ENCODE measurements at places on chromosomes 5 and 9.

DNA sequence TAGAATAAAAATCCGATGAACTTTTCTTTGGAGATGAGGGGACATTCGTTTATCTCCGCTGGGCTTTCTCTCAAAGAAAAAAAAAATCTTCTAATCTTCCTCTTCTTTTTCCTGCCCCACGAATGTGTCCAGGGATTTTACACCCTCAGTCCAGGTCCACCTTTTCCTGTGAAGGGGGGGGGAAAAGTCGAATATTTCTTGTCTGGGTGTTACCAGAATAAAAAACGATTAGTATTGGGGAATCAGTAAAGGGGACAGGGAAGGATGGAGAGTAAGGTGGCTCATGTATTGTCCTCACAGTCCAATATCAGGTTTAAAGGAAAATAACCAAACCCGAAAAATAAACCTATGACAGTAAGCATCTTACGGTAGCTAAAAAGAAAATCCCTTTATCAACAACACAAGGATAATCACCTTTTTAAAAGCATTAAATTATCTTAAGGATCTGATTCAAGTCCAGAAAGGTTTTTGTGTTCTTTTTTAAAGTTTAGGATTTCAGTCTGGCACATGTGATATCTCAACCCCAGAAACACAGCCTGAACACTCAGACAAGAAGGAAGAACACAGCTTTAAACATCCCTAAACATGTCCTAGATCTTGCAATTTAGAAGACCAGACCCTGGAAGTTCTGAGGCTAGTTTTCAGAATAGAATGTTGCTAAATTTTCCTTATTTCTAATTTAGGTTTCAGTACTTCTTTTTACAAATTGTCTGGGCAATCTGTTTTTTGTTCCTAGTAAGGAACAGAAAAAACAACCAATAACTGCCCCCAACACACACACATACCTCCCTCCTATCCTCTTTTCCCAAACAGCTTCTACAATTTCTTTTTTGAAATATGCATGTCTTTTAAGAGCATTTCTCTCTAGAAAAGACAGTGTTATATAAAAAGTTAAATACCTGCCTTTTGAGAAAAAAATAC, 1.2 kb downstream of the ZNF608 start:
- no peak for DNase-seq

DNA sequence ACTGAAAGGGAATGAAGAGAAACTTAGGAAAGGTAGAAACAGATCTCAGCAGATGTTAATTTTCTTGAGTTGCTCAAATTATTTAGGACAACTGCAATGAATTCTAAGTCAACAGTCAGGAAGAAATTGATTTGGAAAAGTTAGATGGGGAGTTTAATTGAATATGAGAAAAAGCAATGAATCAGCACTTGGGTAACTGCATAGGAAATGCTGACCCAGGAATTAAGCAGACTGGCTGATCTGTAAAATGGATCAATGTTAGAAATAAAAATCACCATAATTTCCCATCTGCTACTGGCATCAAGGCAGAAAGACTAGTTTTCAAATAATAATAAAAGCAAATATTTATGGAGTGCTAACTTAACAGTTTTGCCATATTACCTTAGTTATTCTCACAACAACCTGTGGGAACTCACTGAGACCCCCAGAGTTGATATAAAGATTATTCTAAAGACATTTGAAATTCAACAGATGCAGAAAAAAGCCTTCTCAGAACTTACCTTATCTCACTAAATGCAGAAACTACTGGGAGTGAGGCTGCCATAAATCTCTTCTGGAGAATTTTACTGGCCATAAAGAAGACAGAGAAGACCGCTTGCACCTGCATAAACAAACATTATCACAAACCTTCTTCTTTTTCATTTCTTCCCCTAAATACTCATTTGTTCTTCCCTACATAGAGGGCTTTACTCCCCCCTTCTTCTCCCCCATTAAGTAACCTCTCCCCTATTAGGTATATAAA, 22.8 kb upstream of the SLC12A2 start:
- no peak for DNase-seq

DNA sequence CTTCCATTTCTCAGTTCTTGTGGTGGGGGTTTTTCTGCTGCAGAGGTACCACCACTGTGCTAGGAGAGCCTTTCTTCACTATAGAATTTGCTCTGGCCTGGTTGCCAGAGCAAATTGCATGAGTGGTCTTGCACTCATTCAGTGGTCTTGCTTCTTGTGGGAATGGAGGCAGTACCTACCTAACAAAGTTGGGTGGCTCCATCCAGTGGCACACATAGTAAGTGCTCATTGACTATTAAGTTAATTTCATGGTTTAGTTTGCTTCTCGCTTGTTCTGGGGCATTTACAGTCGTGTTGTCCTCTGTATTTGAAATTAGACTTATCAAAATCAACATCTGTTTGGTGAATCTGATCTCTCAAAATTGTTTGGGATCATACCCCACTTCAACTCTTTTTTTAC, 23.0 kb downstream of the SLC28A3 start:
- no peak for DNase-seq

- DNase-seq: no peak
These were observed 6.5 kb downstream of the STKLD1 start for GRCh38 chr9:133382507-133383141.

GRCh38 chr5:131423056-131423455, 159.2 kb downstream of the CDC42SE2 start:
- no peak for DNase-seq

All from activated T-cell treated with anti-CD3 and anti-CD28 coated beads for 48 hours (primary cell).